ENCODE measurements at places on chromosomes 1 and 21.

GRCh38 chr1:228903434-228904071, 168.3 kb downstream of the RHOU start:
- DNase-seq: no peak

GRCh38 chr1:151993084-151993733, 450 bp downstream of the S100A10 start:
- peak; percentile 31 for DNase-seq

DNA sequence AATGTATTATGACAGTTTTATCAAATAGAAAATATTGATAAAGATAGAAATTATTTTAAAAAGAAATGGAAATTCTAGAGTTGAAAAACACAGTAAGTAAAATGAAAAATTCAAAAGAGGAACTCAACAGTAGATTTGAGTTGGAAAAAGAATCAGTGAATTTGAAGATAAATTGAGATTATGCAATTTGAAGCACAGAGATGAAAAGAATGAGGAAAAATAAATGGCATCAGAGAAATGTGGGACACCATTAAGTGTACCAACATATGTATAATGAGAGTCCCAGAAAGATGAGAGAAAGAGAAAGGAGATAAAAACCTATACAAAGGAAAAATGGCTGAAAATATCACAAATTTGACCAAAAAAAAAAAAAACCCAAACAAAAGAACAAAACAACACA, 25.0 kb downstream of the C4BPA start:
- no peak for DNase-seq

DNA sequence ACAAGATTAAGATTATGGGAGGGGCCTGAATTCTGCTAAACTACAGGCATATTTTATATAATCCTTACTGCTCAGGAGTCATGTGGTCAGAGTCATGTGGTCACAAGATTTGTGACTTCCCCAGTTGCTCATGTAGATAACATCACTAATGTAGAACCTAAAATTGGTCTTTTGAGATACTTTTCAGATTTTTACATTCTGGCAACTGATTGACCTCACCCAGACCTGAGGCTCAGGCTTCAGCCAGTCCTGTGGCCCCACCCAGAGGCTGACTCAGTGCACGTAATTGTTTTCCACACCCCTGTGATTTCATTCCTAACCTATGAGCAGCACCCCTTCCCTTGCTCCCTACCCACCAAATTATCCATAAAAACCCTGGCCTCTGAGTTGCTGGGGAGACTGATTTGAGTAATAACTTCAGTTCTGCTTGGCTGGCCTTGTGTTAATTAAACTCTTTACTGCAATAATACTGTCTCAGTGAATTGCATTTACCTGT, 41.7 kb upstream of the ZNF326 start:
- DNase-seq: peak; percentile 22

- no peak for DNase-seq
These were observed 68.3 kb upstream of the SPAG17 start for GRCh38 chr1:118253053-118253915.

DNA sequence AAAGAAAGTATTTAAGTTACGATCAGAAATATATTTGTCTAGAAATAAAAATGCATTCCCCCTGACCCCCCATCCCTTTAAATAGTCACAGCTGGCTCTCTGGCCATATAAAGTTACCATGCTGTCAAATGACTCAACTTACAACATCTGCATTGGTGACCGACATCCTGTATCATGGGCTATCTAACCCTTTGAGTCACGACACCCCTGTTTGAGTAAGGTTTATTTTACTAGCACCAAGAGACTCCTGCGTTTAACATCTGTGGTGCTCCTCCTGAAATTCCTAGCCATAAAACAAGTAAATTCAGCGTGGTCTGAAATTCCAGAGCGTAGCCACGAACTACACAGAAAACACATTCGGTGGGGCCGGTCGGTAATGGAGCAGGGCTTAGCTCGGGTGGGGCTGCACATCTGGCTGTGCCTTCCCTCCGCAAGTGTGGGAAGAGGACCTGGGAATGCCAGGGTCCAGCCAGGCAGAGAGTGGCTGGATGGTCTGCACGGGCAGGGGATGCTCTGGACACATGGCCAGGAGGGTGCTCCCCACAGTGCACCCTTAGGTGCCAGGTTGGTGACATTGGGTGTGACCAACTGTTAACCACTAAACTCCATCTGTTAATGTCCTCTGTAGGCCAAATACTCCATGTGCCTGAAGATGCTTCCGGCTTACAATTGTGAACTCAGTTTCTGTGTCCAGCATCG, 53.0 kb upstream of the CLDN14 start:
- no peak for DNase-seq

- DNase-seq: no peak
These were observed 49.6 kb downstream of the OSBPL9 start for GRCh38 chr1:51666478-51666877.

GRCh38 chr1:172874950-172875349, 175.8 kb downstream of the TNFSF18 start:
- no peak for DNase-seq

GRCh38 chr1:6601923-6602668, 573 bp downstream of the KLHL21 start:
- DNase-seq: no peak

GRCh38 chr1:154847891-154848290, 22.2 kb downstream of the KCNN3 start:
- no peak for DNase-seq

GRCh38 chr1:195278644-195279043, 1329.6 kb downstream of the KCNT2 start:
- no peak for DNase-seq

- DNase-seq: no peak
These were observed 99.1 kb downstream of the PLA2G4A start for GRCh38 chr1:186927884-186928283.

GRCh38 chr1:103254691-103255090, 146.4 kb upstream of the COL11A1 start:
- DNase-seq: no peak

DNA sequence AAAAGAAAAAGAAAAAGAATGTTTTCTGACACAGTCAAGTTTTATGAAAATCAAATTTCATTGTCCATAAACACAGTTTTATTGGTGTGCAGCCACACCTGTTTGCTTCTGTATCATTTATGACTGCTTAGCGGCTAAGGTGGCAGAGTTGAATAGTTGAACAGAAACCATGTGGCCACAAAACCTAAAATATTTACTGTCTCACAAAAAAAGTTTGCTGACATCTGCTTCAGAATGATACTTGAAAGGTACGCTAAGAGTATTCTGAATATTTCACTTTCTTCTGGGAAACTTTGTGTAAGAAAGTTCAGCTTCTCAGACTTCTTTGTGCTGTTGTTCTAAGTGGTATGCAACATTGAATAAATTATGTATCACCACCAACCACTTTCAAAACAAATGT, 6.2 kb downstream of the KCNK1 start:
- no peak for DNase-seq

GRCh38 chr1:230708631-230709580, 5.0 kb downstream of the AGT start:
- no peak for DNase-seq

GRCh38 chr21:39503123-39503762, 51.5 kb downstream of the SH3BGR start:
- DNase-seq: no peak

GRCh38 chr1:198326232-198326631, 169.4 kb downstream of the NEK7 start:
- no peak for DNase-seq

GRCh38 chr1:201882665-201883132, 6.0 kb upstream of the SHISA4 start:
- no peak for DNase-seq

- peak; percentile 62 for DNase-seq
These were observed 21.9 kb upstream of the PIK3CD start for GRCh38 chr1:9629445-9630201.

DNA sequence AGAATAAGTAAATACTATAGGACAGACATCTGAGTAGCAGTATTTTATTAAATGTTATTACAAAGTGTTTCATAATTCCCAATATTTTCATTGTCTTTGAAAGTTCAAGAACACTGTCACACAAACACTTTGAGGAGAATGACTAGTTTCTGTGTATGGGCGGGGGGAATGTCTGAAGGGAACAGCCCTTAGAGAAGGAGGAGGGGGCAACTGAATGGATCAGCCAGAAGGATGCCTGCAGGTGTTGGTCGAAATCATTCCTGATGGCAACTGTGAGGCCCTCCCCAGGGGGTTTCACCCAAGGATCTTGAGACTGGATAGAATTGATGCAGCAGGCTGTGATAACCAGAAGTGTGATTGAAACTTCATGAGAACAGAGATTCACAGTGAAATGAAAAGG, 223.2 kb upstream of the C1orf87 start:
- DNase-seq: no peak

DNA sequence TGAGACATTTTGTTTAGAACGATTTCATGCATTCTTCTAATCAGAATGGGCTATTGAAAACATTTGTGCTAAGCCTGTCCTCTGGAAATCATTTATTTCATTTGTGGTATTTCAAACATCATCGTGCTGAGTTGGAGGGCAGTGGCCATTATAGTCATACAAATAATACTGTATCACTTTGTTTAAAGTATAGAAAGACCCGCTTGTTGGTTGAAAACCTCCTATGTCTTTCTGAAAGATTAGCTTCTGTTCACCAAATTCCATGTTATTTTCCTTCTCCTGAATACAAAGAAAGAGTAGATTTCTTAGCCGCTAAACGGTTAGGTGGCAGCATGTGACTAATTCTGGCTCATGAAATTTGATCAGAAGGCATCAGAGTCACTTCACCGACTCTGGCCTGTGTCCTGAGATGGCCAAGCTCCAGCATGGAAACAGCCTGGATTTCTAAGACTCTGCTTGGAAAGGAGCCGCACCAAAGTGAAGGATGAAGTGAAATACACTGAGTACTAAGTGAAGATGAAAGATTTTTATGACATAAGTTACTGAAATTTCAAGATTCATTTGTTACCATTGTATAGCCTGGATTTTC, 355.1 kb downstream of the USP25 start:
- DNase-seq: no peak

GRCh38 chr1:118118469-118118868, 66.6 kb downstream of the SPAG17 start:
- DNase-seq: no peak

DNA sequence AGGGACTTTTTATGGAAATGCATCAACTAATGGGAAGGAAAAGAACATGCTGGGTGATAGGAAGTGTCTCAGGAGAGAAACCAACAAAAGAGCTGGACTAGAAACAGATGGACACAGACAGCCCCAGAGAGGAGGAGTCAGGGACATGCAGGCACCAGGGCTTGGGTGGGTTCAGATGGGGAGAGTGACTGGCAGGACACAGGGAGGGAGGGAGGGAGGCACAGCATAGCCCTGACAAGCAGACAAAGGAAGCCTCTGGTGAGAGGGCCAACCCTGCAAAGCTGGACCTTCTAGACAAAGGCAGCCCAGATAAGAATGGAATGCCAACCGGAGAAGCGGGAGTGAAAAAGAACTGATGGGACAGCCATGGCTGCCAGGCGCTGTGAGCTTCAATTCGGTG, 568.8 kb downstream of the AJAP1 start:
- DNase-seq: no peak
